ENCODE measurements at places on chromosomes 5 and 9. TPM values are rescaled to one million over a fixed set of nuclear protein-coding genes. Genes with fewer than 3 reads are reported as not detected.

- peak; percentile 50 for DNase-seq
Measured at GRCh38 chr5:78127875-78128274, 166.6 kb downstream of the AP3B1 start.

DNA sequence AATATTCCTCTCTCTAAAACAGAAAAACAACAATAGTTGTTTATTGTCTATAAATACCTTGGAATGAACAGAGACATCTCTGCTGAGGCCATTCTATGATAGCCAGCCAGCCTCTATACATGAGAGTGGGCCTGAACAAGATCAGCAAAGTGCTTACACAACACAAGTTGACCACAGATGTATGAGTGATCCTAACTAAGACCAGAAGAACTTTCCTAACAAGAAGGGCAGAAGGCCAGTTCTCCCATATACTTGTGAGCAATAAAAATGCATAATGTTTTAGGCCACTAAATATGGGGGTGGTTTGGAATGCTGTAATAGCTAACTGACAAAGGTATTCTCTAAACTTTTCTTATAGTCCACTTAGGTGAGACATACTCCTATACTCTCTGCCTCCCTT lies 345.7 kb downstream of the SPATA31D1 start:
- DNase-seq: no peak

- DNase-seq: peak; percentile 57
Measured at GRCh38 chr5:149140197-149141002, 893 bp upstream of the ABLIM3 start.

- DNase-seq: no peak
Measured at GRCh38 chr5:143862271-143862670, 50.3 kb downstream of the HMHB1 start.

DNA sequence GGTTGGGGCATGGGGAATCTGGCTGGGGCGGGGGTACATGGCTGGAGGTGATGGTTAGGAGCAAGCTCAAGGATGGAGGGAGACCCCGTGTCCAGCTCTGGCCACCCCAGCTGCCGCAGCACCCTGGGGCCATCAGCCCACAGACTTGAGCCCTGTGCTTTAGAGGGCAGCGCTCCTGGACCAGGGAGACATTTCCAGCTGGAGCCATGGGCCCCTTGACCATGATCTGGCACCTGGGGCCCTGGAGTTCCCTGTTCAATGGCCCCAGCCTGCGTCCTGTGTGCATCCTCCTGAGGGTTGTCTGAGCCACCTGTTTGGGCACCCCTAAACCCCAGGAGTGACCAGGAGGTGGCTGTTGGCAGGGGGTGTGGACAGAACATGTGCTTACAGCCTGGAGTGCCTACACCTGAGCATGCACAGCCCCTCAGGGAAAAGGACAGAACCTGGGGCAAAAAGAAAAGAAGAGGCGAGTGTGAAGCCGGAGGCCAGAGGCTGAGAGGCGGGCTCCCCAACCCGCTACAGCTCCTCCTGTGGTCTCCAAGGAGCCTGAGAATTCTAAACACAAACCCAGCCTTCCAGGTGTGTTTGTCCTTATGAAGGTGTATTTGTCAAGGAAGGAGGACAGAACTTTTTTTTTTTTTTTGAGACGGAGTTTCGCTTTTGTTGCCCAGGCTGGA lies 126.7 kb downstream of the C9orf50 start:
- peak; percentile 72 for DNase-seq

OR1Q1 gene
- not detected for total RNA-seq

SMIM33 gene
- not detected for total RNA-seq

LHX6 gene
- not detected for total RNA-seq
